ENCODE measurements at places on chromosomes 2 and 18.

DNA sequence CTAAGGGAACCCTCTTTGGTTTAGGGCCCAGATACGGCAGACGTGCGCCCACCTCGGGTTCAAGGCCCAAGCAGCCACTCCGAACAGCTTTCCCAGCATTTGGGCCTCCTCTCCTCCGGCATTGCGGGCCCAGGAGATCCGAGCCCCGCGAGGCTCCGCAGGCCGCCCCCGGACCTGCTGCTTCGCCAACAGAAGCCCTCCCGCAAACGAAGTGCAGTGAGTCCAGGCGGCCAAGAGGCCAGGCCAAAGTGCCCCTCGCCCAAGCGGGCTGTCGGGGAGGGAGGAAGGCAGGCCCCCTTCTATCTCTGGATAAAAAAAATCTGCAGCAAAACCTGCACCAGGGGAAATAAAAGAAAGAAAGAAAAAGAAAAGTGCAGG lies 6.0 kb downstream of the EN1 start:
- no peak for DNase-seq

- DNase-seq = no peak
Measured at GRCh38 chr18:22436136-22436535, 18.4 kb upstream of the CTAGE1 start.

- DNase-seq = no peak
Measured at GRCh38 chr18:10370716-10371115, 83.7 kb upstream of the APCDD1 start.

DNA sequence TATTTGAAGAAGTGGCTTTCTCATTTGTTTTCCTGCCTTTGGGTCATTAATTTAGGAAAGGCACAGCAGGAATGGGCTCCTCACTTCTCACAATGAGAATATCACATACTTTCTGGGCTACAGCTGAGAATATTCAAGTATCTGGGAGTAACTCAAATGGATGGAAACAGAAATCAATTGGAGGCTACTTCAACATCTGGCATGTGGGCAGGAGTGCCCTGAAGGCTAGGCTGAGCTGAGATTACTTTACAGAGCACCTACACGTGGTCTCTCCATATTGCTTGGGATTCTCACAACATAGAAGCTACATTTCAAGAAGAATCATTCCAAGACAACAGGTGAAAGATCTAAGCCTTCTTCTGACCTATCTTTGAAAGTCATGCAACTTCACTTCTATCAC lies 325.4 kb downstream of the PID1 start:
- DNase-seq = no peak

- DNase-seq = no peak
Measured at GRCh38 chr18:48992133-48992532, 41.4 kb upstream of the SMAD7 start.

DNA sequence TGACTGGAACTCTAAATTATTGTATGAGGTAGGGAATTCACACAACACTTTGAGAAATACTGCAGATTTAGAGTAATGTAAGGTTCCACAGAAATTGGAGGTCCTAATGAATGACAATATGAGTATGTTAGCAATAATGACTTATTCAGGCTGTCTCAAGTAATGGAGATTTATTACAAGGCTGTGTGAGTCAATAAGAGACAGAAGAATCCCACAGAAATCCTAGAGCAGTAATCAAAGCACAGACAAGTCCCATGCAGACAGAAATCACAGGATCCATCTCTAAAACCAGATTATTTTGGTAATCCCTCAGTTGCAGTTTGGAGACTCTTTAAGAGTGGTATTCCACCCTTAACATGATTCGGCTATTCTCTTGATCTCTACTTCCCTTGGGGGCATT lies 83.6 kb downstream of the FAM161A start:
- peak; percentile 52 for DNase-seq

GRCh38 chr2:101759162-101759561 lies 61.7 kb downstream of the MAP4K4 start:
- no peak for DNase-seq

- DNase-seq = no peak
Measured at GRCh38 chr2:169573974-169574299, 272 bp upstream of the FASTKD1 start.

- DNase-seq = peak; percentile 69
Measured at GRCh38 chr2:45851576-45852304, 200.3 kb downstream of the PRKCE start.

GRCh38 chr2:167191588-167191987 lies 303.3 kb downstream of the XIRP2 start:
- no peak for DNase-seq

GRCh38 chr18:23479829-23480505 lies 23.3 kb upstream of the RMC1 start:
- no peak for DNase-seq

- no peak for DNase-seq
Measured at GRCh38 chr2:152766928-152767327, 48.5 kb downstream of the ARL6IP6 start.

GRCh38 chr2:149858216-149858615 lies 270.6 kb upstream of the MMADHC start:
- no peak for DNase-seq

DNA sequence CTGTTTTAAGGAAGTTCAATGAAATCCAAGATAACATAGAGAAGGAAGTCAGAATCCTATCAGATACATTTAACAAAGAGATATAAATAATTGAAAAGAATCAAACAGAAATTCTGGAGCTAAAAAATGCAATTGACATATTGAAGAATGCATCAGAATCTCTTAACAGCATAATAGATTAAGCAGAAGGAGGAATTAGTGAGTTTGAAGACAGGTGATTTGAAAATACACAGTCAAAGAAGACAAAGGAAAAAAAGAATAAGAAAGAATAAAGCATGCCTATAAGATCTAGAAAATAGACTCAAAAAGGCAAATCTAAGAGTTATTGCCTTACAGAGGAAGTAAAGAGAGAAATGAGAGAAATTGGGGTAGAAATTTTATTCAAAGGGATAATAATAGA lies 204.1 kb downstream of the SS18 start:
- DNase-seq = no peak

- DNase-seq = no peak
Measured at GRCh38 chr2:28389399-28390240, 3.0 kb upstream of the FOSL2 start.

- no peak for DNase-seq
Measured at GRCh38 chr2:241532733-241533601, 24.6 kb upstream of the STK25 start.

DNA sequence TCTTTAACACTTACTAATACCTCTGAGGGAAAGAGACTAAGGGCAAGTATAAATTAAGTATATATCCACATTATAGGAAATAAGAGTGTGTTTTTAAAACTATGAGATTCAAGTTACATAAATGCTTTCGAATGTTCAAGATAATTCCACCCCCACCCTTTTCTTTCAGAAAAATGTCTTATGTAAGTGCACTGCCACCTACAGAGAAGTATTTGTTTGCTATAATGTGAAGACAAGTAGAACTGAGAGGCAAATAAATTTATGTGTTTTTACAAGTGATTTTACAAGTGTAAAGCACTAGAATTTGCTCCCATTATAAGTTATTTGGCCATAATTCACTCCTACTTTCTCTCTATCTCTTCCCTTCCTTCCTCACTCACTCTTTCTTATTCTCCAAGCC lies 99.9 kb upstream of the CRACDL start:
- DNase-seq = no peak

DNA sequence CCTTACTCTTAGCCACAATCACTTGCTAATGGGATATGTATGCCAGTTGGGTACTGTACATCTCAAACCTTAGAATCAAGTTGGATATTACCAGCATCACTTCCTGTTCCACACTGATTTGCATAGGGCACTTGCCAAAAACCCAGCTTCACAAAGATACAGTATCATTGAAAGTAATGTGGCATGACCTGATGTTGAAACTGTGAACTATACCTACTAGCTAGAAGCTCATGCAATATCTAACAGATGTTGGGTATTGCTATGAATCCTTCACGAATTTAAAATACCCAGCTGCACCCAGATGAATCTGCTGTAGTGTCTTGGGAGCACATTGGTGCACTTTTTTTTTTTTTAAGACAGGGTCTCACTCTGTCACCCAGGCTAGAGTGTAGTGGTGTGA lies 6.5 kb upstream of the STAMBP start:
- DNase-seq = no peak

DNA sequence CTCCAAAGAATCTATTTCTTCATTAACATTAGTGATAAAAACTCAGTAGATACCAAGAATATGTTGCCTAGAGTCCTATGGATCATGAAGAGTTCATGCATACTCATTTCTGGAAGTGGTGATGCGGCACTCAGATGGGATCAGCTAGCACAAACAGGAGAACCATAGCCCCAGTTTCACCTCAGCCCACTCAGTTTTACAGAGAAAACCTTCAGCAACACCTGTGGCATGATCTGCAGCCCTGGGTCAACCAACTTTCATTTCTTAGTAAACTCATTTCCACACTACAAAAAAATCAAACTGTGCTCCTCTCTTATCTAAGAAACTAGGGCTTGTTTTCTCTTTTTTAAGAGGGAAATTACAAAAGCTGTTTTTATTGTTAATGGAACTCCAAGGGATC lies 569.4 kb downstream of the CCDC85A start:
- no peak for DNase-seq

- no peak for DNase-seq
Measured at GRCh38 chr2:123540291-123540690, 484.8 kb upstream of the CNTNAP5 start.

DNA sequence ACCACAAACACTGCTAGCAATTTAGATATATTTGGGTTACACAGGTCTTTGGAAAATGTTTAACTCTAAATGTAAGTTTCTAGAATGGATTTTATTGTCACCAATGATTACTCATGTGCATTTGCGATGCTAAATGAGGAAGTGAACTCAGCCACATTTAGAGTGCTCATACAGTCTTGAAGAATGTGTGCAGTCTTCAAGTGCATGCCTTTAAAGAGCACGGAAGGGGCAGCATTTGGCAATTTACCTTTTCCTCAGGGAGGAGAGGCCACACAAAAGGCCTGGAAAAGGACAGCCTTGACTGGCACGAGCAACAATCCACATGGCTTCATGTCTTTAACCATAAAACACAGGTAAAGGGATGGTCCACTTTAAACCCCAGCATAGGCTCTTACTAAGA lies 78.5 kb upstream of the STK17B start:
- no peak for DNase-seq

- no peak for DNase-seq
Measured at GRCh38 chr2:179252423-179252822, 12.2 kb downstream of the SESTD1 start.

- peak; percentile 5 for DNase-seq
Measured at GRCh38 chr2:45435316-45435715, 175.8 kb downstream of the SRBD1 start.

GRCh38 chr2:231001921-231002320 lies 6.0 kb downstream of the SPATA3 start:
- no peak for DNase-seq

DNA sequence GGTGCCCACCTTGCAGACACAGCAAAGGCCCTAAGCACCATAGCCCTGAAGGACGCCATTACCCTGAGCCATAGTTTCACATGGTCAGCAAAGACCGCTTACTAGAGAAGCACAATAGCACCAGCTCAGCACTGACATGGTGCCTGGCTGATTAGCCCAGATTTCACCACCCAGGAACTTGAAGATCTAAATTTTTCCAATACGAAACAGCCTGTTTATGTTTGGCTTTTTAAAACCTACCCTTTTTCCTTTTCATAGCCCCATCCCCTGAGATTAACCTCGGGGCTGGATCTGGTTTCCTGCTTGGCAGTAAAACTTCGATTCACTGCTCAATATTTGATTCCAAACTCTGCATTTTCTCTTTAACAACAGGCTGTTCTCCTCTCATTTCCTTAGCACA lies 158.5 kb upstream of the PID1 start:
- DNase-seq = no peak

DNA sequence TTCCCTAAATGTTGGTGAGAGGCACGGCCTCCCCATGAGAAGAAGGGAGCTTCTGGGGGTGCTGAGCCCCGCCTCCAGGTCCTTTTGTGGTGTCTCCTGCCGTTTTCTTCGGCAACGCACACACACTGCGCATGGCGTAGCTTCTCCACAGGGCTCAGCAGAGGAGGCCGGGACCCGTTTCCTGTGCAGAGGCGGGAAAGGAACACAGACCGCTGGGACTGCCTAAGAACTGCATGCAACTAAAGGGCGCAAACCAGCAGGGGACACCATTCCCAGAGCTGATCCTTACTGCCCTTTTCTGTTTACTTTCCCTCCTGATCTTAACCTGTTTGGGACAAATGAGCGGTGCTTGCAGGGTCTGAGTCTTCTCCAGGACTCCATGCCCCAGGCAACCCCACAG lies 90.3 kb upstream of the CAPN13 start:
- DNase-seq = no peak

- no peak for DNase-seq
Measured at GRCh38 chr18:36811430-36811829, 17.4 kb downstream of the TPGS2 start.

GRCh38 chr18:58495207-58495606 lies 133.7 kb downstream of the ALPK2 start:
- no peak for DNase-seq

- DNase-seq = no peak
Measured at GRCh38 chr18:41558715-41559114, 396.3 kb upstream of the PIK3C3 start.

DNA sequence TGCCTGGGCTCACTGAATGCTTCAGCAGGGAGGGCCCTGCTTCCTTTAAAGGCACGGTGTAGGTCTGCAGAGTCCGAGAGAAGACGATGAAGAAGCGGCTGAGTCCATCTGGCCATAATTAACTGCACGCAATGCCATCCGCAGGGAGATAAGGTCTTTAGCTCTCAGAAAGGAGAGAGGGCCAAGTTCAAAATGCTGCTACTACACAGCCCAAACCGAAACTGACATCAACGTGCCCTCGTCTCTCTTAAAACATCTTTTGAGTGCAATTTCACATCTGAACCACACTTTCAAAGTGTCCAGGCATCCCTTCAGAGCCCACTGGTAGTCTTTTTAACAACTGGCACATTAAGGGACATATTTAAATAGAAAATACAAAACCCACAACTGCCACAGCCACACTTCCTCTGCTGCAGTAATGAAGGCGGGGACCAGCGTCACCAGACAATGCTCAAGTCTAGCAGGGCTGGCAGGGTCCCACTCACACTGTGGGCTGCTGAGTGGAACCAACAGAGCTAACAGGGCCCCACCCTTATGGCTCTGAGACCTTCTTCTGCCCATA lies 35.8 kb downstream of the ST3GAL5 start:
- no peak for DNase-seq

- peak; percentile 51 for DNase-seq
Measured at GRCh38 chr2:196696423-196697079, 57.0 kb downstream of the CCDC150 start.

- DNase-seq = no peak
Measured at GRCh38 chr2:145090841-145091761, 571.2 kb upstream of the ZEB2 start.

GRCh38 chr2:160207804-160208654 lies 8.0 kb upstream of the ITGB6 start:
- DNase-seq = no peak

- peak; percentile 18 for DNase-seq
Measured at GRCh38 chr2:227908266-227909054, 37.0 kb downstream of the DAW1 start.
